ENCODE measurements at places on chromosomes 5 and 9. TPM values are rescaled to one million over a fixed set of nuclear protein-coding genes. Genes with fewer than 3 reads are reported as not detected.
A peak's percentile ranks its signal among the peaks of the same experiment; 100 is the strongest.

DNA sequence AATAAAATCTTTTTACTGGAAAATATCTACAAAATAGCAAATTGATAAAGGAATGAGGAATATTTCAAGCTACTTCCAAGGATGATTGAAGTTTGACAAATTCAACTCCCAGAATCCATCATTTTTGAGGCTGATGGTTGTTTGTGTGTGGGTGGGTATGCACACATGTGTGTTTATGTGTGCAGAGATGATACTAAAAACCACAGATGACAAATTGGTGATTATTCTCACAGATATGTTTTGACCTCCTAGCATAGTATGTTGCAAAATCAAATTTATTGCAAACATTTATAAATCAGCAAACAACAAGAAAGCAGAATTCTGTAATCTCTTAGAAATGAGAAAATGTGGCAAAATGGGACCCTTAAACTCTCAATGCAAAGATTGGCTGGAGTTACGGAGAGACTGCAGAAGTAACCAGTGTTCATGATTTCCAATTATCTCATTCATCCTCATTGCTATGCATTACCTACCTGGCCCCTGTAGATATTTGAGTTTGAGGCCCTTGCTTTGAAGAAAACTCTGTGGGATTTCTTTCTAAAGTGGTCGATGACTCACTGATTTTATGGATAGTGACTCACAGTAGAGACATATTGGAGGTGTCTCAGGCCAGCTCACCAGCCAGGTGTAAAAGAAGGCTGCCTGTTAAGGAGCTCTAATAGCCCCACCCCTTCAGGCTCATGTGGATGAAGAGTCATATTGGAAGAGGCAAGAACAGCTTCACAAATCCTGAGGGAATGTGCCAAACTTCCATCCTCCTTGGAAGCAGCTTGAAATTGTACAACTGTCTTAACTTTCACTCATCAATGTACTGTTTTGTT is 44.6 kb upstream of the TMC1 start:
- peak; percentile 15 for DNase-seq
- H3K27ac ChIP-seq = peak overlapping the region; percentile 55
- H3K4me1 ChIP-seq = peaks cover 41% of the 10 kb centered on the region
- no peak overlapping the region for H3K4me3 ChIP-seq

PKD2L2 gene
- not detected for total RNA-seq

- H3K27ac ChIP-seq = no peak overlapping the region
- H3K36me3 ChIP-seq = no peaks in the 10 kb centered on the region
- H3K4me3 ChIP-seq = no peak overlapping the region
Observed at GRCh38 chr5:165459232-165459631, 1953.8 kb downstream of the MAT2B start.

DNA sequence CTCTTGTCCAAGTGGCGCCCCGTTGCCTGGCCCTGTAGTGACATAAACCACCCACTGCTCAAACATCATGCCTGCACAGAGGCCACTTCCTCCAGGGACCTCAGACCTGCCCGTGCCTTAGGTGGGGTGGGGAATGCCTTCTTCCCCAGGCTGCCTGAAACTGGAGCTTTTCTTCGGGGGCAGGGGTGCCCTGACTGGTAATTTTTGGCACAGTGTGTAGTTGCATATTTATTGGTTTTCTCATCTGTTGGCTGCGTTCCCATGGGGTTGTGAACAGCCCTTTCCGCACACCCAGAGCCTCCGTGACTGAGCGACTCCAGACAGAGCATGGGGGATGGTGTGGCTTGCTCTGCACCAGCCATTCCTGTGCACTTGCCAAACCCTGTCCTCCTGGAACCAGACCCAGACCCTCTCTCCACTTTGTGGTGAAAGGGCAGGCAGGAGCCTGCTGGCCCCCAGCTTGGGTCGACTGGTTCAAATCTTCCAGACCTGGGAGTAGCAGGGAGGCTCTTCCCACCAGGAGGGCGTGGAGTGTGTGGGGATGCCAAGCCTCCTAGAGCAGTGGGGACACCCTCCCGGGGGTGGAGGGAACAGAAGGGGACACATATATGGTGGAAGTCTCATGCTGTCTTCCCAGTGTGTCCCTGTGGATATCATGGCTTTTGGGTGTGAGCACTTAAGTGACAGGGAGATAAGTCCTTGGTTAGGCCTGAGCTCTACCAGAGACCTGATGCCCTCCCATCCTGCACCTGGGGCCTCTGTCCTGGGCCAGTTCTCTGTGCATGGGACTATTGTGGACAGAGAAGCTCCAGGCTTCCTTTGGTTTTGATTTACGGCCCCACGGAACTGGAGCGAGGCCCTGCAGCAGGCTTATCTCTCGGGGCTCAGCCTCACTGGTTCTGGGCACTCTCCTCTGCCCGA is 39.6 kb downstream of the WNK2 start:
- peaks cover 6% of the 10 kb centered on the region for H3K4me1 ChIP-seq
- no peak overlapping the region for H3K27ac ChIP-seq
- H3K4me3 ChIP-seq = no peak overlapping the region
- no peak for DNase-seq
- no peaks in the 10 kb centered on the region for H3K27me3 ChIP-seq

DNA sequence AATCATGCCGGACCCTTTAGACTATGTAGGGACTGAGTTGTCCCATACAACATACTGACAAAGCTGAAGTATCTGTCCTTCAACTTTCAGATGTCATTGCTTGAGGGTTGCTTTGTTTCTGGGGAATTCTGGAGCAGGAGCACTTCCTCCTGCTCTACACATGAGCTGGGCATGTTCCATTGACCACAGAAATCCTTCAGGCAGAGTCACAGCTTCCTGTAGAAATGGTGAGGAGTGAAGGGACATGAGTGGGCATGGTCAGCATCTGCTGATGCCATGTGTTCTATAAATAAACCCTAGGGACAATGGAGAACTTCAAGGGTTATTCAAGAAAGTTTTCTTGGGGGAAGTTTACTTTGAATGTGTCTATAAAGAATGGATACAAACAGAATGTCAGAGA is 296.6 kb upstream of the FBXL7 start:
- no peak for DNase-seq
- H3K36me3 ChIP-seq = no peaks in the 10 kb centered on the region
- H3K4me3 ChIP-seq = no peak overlapping the region
- no peaks in the 10 kb centered on the region for H3K27me3 ChIP-seq
- H3K4me1 ChIP-seq = no peaks in the 10 kb centered on the region

DNA sequence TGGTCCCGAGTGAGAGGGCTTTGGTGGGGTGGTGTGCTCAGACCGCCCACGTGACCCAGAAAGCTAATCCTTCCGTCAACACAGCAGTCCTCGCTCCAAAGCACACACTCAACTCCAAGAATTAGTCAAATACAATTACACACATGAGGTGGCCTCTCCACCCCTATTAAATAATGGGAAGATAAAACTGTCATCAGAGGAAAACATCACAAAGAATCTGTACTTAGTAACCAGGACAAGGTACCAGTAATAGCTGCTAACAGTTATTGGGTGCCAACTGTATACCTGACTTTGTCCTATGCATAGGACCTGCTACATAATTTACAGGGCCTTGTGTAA is 222.8 kb downstream of the HSPA4 start:
- no peak for DNase-seq
- H3K36me3 ChIP-seq = no peaks in the 10 kb centered on the region
- H3K27ac ChIP-seq = no peak overlapping the region
- H3K4me3 ChIP-seq = no peak overlapping the region
- peaks cover 5% of the 10 kb centered on the region for H3K27me3 ChIP-seq
- H3K4me1 ChIP-seq = no peaks in the 10 kb centered on the region

GRCh38 chr5:146646441-146646840 is 130.5 kb upstream of the GPR151 start:
- H3K4me1 ChIP-seq = no peaks in the 10 kb centered on the region
- no peaks in the 10 kb centered on the region for H3K36me3 ChIP-seq
- DNase-seq = no peak
- H3K27ac ChIP-seq = no peak overlapping the region
- no peaks in the 10 kb centered on the region for H3K27me3 ChIP-seq
- no peak overlapping the region for H3K4me3 ChIP-seq

DNA sequence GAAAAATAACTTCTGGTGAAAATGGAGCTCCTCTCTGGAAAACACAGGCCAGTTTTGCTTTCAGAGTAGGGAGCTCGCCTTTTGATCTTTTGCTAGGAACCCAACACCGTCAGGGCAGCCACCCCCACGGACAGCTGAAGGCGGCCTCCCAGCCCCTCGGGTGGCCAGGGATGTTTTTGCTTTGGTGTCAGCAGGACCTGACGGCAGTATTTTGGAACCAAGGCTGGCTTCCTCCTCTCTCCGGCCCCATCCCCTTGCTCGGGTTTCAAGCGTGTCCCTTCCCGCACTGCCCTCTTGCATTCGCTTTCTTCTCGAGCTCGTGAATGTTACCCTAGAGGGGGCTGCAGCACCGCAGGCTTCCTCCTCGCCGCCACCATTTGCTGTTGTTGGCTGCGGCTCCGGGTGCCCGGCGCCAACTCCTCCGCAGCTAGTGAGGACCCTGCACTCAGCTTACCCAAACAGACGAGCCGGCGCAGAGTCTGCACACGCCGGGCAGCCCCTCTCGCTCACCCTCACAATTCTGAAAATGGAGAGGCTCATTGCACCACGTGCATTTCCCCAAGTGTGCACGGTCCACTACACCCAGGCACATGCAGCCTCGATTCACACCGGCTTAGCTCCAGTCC is 35.5 kb upstream of the ADAMTSL1 start:
- no peak for DNase-seq
- no peaks in the 10 kb centered on the region for H3K4me1 ChIP-seq
- H3K36me3 ChIP-seq = no peaks in the 10 kb centered on the region
- H3K27ac ChIP-seq = no peak overlapping the region
- H3K27me3 ChIP-seq = peaks cover 13% of the 10 kb centered on the region

DNA sequence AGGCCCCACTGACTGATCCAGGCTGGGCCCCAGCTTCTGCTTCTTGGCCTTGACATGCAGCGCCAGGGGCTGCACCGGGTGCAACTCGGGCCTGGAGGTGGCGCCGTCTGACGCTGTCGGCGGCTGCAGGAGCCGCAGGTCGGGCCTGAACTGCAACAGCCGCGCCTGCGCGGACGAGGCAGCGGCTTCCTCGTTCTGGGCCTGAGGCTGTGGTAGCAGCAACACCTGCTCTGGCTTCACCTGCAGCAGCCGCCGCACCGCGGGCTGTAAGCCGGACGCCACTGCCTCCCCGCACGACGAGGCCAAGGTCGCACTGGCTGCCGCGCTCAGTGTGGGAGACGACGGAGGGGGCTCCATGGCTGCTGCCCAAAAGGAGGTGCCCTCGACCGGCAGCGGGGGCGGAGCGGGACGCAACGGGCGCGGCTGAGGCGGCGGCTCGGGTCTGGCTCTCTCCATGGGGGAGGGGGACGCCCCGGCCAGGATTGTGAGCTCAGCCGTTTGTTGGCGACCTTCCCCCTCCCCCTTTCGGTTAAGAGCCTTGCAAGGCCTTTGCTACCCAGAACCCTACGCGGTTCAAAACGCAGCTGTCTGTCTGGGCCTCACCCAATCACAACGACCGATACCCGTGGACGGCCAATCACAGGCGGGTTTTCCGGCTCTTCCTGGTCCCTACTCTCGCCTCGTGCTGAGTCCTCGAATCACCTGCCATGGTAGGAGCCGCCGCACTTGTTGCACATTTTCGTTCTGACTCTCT is 438 bp downstream of the SOX30 start:
- DNase-seq = peak; percentile 70
- peak overlapping the region; percentile 65 for H3K4me3 ChIP-seq
- H3K36me3 ChIP-seq = peaks cover 20% of the 10 kb centered on the region
- no peaks in the 10 kb centered on the region for H3K27me3 ChIP-seq

All from activated T-helper 2 cell treated with anti-CD3 and anti-CD28 coated beads, Interferon-gamma antibody, Interleukin-2, Interleukin-4, amounts not matched to agents 10 μg/mL and 5 μg/mL and 100 μg/mL, durations not matched to agents 14 hours and 24 hours and 36 hours (primary cell).